NCI-H774 (cell line): ENCODE measurements at places on chromosomes 6 and 20.

DNA sequence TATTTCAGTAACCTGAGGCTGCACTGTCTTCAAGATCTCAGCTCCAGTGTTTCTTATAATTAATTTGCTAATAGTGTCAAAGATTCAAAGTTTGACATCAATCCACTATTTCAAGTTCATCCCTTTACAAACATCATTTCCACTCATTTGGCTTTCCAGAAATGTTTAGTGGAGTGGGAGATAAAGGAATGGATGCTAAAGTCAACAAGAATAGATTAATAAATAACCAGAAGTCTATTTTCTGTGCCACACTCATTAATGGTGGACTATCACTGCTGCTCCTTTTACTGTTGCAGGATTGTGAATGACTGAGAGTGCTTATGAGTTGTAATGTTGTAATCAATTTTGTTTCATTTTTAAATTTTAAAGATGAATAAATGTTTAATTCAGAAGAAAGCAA, 28.4 kb upstream of the EPM2A start:
- DNase-seq = no peak

DNA sequence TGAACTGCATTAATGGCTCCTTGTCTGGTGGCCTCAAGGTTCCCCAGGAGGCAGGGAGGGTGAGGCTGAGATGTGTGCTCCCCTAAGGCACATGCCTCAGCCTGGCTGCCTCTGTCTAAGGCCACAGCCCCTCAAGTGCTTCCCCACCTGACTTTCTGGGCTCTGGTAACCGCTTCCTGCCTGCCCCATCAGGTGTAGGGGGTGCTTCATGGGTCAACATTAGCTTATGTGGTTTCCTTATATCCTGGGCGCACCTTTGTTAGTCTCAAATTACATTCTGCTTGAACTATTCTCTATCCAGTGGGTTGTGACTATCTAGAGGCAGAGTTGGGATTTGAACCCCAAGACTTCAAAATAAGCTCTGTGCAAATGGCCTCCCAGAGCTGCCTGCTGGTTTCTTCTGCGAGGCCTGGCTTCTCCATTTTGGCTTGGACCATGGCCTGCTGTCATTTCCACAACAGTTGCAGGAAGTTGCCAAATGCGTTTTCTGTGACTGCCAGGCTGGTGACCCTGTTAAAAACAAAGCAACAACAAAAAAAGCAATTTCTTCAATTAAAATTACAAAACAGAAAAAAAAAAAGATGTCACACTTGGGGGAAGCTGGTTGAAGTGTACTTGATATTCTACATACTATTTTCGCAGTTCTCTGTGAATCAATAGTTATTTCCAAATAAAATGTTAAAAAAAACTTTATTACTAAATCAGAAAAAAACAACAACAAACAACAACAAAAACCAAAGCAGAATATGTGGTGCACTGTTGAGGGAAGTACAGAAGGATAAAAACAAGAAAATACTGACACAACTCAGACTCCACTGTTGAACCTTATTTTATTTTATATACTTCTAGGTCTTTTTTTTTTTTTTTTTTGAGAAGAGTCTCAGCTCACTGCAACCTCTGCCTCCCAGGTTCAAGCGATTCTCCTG, 20.0 kb upstream of the ZNFX1 start:
- DNase-seq = no peak

- no peak for DNase-seq
Observed at GRCh38 chr6:148846778-148847761, 100.2 kb downstream of the UST start.

GRCh38 chr6:55397986-55398385, 70.7 kb downstream of the GFRAL start:
- no peak for DNase-seq

GRCh38 chr20:58144096-58144495, 84.4 kb downstream of the ANKRD60 start:
- no peak for DNase-seq

GRCh38 chr6:39307462-39307861, 6.8 kb downstream of the KCNK17 start:
- no peak for DNase-seq

DNA sequence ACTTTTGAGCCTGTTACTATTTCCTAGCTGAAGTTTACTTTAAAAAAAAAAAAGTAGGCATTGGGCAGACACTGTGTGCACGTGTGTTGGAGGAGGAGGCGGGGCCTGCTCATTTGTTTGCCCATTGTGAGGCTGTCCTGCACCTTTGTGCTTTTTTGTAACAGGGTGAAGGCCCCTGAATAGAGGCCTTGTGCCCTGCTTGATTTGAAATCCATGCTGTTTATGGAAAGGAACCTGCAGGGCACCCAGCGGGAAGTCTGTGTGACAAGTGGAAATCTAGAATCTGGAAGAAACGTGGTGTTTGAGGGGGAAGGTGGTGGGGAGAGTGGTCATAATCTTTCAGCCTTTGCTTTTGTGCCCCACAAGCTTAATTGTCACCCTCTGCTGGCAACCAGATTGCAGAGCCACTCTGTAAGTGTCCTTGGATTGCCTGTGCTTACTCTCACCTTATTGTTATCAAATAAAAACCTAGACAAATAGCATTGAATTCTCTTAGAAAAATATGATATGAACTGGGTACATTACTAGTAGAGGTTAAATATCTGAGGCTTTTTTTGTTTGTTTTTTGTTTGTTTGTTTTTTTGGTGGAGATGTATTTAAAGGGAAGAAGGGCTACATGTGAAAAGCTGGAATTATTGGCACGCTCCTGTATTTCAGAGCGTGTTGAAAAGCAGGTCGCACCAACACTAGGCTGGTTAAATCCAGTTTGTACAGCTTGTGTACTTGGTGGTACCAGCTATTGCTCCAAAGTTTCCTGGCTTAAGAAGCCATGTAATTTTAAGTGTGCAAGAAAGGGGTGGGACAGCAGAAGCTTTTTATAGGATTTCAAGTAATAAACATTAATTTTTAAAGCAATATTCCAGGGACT, 156.3 kb downstream of the ARID1B start:
- peak; percentile 87 for DNase-seq

- DNase-seq = no peak
Observed at GRCh38 chr20:62675877-62676260, 32.8 kb upstream of the NTSR1 start.

- no peak for DNase-seq
Observed at GRCh38 chr6:81966968-81967367, 214.5 kb upstream of the TENT5A start.

DNA sequence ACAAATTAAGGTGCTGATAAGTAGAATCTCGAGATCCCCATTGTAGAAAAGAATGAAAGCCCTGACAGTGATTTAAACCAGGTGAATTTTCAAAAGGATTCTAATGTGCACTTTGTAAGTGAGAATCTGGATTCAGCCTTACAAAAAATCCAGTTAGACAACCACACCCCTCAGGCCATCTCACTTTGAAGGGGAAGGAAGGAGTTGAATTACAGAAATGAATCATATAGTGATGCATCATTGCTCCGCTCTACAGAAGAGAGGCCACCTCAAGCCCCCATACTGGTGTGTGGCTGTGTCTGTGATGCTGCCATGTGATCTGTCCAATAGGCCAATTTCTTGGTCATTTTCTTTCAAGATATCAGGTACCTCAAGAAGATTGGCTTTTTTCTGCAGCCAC, 85.5 kb upstream of the NT5E start:
- DNase-seq = no peak

DNA sequence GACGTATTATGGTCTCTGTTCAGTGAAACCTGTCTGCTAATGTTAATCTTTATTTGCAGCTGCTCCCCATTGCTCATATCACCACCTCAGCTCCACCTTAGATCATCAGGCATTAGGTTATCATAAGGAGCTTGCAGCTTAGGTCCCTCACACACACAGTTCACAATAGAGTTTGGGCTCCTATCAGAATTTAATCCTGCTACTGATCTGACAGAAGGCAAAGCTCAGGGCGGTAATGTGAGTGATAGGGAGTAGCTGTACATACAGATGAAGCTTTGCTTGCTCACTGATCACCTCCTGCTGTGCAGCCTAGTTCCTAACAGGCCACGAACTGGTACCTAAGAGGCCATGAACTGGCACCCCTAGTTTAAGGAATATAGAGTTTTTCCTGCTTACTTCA, 989.7 kb downstream of the EYS start:
- DNase-seq = no peak

DNA sequence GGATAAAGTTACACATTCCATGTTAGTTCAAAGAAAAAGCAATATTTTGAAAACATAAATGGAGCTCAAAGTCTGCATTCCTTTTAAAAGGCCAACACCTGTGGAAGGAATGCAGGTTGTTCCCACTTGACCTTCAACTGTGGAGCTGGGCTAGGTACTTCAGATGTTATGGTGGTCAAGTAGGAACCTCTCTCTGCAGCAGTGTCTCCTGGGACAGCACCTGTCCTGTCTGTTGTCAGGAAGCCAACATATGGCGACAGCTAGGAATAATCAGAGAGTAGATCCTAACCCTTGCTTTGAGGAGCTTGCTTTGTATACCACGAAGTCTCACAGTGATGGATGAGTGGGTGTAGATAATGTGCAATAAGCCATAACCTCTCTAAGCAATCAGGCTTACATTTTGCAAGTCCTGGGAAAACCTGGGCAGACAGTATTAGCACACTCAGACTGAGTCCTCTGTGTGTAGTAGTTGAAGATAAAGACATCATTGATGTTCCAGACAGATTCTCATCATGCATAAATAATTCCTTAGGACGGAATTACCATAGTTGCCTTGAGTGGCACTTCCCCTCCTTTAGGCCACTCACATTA, 347.5 kb downstream of the PRL start:
- no peak for DNase-seq

DNA sequence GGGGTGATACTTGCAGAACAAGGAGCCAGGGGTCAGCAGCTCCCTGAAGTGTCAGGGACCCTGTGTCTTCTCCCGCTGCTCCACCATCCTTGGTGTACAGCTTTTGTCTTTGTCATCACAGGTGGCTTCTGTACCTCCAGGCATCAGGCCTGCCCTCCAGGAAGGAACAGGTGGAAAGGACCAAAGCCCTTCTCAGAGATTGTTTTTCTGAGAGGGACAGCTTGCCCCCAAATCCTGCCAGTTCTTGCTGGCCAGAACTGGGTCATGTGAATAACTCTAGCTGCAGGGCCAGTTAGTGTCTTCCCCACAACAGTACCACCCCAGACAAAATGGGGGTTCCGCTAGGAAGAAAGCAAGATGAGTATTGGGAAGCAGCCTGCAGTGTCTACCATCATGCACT, 31.4 kb downstream of the SNPH start:
- no peak for DNase-seq

DNA sequence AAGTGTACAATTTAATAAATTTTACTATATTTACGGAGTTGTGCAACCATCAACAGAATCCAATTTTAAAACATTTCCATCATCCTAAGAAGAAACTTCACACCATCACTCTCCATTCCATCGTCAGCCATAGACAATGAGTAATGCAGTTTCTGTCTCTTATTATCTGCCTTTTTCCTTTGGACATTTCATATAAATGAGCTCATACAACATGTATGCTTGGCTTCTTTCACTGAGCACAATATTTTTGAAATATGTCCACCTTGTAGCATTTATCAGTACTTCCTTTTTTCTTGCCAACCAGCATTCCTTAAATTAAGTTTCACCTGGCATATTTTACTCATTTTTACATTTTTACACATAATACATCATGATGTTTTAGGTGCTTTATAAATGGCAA, 22.7 kb upstream of the HIVEP1 start:
- DNase-seq = no peak

- DNase-seq = no peak
Observed at GRCh38 chr20:17993546-17993945, 24.7 kb downstream of the MGME1 start.

- DNase-seq = no peak
Observed at GRCh38 chr6:139142262-139142661, 7.4 kb downstream of the HECA start.

- DNase-seq = no peak
Observed at GRCh38 chr6:21321076-21321475, 272.5 kb upstream of the SOX4 start.

DNA sequence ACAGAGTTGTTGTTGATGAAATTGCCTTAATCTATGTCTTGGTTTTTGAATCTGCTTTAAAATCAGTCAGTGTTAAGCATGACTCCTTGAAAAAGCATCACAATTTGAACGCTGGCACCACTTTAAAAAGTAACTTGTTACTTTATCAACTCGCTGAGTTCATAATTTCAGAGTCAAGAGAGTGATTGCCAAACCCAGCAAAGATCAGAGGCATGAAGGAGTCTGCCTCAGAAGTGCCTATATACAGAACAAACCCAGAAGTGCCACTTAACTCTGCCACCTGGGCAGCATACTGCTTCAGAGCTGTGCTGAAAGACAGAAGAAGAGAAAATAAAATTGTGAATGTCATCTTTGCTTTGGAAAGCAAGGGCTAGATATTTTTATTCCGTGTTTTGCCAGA, 73.6 kb upstream of the HCRTR2 start:
- DNase-seq = no peak

DNA sequence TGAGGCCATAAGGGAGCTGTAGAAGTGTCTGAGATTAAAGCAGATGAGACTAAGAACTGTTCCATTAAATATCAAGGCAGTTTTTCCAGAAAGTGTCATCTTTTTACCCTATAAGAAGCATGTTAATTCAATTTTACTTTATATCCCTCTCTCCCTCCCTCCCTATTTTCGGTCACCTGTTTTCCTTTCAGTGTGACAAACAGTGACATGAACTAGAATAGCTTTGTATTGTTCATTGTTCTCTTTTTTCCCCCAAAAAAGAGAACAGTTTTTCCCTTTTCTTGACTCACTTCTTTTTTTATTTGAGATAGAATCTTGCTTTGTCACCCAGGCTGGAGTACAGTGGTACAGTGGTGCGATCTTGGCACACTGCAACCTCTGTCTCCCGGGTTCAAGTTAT, 269.3 kb downstream of the ZFAND3 start:
- DNase-seq = no peak

DNA sequence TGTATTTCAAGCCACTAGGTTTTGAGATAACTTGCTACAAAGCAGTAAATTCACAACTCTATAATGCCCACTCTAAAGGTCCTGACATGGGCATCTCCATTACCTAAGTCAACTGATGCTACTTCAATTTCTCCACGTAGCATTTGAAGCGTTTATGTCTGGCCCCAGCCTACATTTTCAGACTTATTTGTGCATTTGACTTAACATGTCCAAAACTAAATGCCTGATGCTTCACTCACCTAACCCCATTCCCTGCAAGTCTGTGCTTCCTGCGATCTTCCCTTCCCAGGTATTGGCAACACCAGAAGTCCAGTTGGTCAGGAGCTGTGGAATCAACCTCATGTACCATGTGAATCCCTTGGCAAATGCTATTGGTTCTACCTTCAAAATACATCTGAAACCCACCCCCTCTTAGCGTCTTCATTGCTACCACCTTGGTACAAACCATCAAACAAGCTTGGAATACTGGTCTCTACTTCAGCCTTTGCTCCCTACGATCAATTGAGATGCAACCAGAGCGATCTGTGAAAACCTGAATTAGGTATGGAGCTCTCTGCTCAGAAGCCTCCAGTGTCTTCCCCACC, 12.8 kb upstream of the ZNFX1 start:
- DNase-seq = no peak
